ENCODE measurements at places on chromosomes 2 and 18.

GRCh38 chr18:35835366-35835765 is 137.1 kb upstream of the RMP24 start:
- no peak for DNase-seq

DNA sequence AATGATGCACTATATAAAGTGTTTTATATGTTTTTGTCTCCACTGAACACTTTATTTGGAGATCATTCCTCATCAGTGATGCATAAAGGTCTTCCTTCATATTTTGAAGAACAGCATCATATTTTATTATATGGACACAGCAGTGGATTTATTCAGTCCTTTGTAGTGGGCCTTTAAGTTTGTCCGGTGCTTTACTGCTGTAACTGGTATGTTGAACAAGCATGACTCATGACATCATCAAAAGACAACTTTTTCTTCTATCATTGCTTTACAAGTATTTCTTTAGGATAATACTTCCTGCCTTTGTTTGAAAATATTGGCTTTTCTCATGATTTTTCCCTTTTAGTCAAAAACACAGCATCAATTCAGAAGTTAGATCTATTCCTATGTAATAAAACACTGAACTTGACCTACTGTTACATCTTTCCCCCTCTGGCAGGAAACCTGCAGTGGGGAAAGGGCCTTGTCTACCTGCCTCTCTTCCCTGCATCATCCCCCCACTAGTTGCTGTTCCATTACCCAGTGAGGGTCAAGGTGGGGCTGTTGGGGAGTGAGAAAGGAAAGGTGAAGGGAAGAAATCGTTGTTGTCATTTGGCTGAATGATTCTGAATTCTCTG is 241.2 kb downstream of the CYP26B1 start:
- no peak for DNase-seq

- no peak for DNase-seq
These were observed 281.9 kb downstream of the SRBD1 start for GRCh38 chr2:45329045-45329677.

DNA sequence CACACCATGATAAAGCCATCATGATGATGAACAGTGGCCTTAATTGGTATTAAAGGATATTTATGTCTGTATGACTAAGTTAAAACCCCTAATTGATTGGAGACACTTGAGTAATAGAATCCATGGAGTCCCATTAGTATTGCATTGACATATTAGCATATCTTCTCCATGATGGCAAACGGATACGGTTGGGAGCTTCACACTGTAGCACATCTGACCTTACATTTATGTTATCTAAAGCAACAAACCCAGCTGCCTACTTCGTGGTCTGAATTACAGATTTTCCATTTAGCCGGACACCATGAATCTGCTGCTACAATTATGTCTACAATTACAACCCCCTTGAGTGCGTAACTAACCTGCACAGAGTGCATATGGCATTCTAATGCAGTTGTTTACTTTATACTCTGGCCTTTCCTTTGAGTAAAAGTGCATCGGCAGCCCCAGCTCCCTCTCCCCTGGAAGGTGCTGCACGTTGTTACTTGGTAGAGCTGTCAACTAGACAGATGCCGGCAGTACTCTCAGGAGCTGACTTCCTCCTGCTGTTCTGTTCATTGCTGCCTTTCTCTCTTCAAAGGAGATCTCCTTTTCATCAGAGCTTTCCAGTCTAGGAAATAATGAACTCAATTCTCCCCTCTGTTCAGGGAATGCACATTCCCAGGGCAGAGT is 92.1 kb downstream of the LRRC30 start:
- DNase-seq = no peak

DNA sequence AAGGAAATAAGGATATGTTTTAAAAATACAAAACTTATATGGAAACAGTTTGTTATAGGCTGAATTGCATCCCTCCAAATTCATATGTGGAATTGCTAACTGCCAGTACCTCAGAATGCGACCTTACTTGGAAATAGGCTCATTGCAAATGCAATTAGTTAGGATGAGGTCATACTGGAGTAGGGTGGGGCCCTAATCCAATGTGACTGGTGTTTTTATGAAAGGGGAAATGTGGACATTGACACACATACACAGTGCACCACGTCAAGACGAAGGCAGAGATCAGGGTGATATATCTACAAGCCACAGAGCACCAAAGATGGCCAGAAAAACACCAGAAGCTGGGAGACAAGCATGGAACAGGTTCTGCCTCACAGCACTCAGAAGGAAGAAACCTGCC is 494.2 kb downstream of the TSN start:
- DNase-seq = no peak

- no peak for DNase-seq
These were observed 133.8 kb upstream of the RNF152 start for GRCh38 chr18:62026586-62026985.

GRCh38 chr2:38876407-38876806 is 631 bp downstream of the MORN2 start:
- DNase-seq = no peak

GRCh38 chr2:73131807-73132206 is 19.1 kb upstream of the RAB11FIP5 start:
- no peak for DNase-seq

- DNase-seq = no peak
These were observed 198.8 kb downstream of the DCDC2C start for GRCh38 chr2:3902131-3902530.

GRCh38 chr2:29370173-29370572 is 255.0 kb downstream of the CLIP4 start:
- DNase-seq = no peak

DNA sequence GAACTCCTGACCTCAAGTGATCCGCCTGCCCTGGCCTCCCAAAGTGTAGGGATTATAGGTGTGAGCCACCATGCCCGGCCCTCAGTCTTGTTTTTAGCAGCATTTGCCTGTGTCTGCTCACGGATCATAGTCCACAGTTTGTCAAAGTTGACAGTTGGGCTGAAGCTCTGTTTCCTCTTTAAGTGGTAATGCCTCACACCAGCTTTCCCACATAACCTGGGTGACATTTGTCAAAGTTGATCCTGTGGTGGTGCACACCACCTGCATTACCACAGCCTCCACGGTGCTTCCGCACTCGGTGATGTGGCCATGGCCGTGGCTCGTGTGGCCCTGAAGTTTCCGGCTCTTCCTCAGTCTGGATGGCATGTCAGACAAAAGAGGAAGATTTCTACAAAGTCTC is 27.1 kb downstream of the RAB31 start:
- no peak for DNase-seq

Measured in stimulated activated naive CD8-positive, alpha-beta T cell treated with anti-CD3 and anti-CD28 coated beads, Interleukin-15, Interleukin-2, amounts not matched to agents 100 U/mL and 50 U/mL, for 24 hours (primary cell).